Progenitor cell of endocrine pancreas (in vitro differentiated cells): ENCODE measurements at places on chromosomes 7 and 10.

DNA sequence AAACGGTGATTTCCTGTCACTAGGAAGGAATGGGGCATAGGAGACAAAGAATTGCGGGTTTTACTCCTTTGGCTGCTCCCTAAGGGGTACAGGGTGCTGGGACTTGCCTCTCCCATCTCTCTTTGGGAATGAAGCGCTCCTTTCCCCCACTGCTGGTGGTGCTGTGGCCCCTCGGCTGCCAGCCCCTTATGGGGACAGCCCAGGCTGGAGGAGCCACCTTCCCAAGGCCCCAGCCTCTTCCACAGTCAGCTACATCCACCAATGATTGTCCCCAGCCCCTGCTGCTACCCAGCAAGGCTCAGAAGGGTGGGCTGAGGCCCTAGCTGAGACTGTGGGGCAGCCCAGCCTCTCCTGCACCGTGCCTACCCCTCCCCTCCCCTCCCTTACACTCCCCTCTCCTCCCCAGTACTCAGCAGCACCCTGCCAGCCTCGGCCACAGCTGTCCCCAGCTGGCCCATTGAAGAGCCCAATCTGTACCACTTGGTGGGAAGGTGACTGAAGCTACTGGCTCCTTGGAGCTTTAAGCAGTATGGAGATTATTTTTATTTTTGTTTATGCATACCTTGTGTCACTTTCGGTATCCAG is 19.0 kb downstream of the PRKAG2 start:
- no peak for DNase-seq

DNA sequence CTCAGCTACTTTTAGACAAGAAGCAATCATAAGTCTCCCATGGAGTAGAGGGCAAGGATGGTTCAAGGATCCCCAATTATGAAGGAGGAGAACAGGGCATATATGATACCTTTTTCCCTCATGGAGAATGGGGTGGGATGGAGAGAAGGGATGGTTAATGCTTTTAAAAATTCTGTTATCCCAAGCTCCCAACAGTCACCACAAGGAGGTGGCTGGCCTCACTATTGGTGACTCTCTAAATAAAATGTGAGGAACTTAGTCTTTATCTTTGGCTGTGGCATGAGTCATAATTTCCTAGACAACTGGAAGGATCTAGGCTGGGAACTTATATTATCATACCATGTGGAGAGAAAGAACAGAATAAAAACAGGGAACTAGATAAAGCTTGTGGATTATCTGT is 297.0 kb downstream of the PHTF2 start:
- no peak for DNase-seq

GRCh38 chr7:41256186-41256945 is 446.5 kb downstream of the INHBA start:
- DNase-seq: no peak

GRCh38 chr10:95756041-95756761 is at the start of gene ENTPD1:
Gene ENTPD1 (plus strand): TSS chr10:95756163. CDS start chr10:95756240, 77 bp downstream.
- DNase-seq: no peak

GRCh38 chr10:71436268-71437125 is 39.8 kb downstream of the CDH23 start:
- DNase-seq: no peak

- DNase-seq: no peak
Measured at GRCh38 chr7:16178092-16178491, 243.2 kb downstream of the CRPPA start.

GRCh38 chr10:34524369-34525091 is 290.6 kb downstream of the PARD3 start:
- DNase-seq: no peak
